Osteocyte (in vitro differentiated cells): ENCODE measurements at places on chromosomes 5 and 9.
A peak's percentile ranks its signal among the peaks of the same experiment; 100 is the strongest.

GRCh38 chr9:116260531-116260930, 106.9 kb downstream of the PAPPA start:
- DNase-seq = no peak

GRCh38 chr9:121273064-121273775, 5.3 kb downstream of the GSN start:
- DNase-seq = no peak

DNA sequence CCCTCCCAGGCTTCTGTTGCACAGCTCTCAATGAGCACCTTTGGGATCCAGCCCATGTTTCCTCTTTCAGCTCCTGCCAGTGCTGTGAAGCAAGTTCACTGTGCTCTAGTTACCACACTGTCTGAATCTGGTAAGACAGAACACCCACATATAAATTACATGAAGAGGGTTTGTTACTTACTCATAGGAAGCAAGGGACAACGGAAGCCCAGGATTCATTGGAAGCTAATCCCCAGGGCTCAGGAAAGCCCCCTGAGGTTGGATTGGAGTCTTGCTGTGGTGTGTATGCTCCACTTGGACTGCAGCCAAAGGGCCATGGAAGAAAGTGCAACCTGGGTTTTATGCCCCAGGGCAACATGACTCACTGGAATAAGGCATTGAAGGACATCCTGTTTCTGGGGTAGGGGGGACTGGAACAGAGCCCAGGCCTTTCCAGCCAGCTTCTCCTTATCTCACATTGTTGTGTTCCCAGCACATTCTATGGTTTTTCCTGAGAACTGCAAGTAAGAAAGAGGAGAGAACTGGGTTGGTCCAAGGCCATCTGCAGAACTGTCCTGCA, 15.6 kb upstream of the CLK4 start:
- no peak for DNase-seq

- DNase-seq = no peak
Observed at GRCh38 chr9:88544245-88544644, 9.3 kb downstream of the NXNL2 start.

GRCh38 chr5:80644900-80645299, 9.6 kb upstream of the MSH3 start:
- no peak for DNase-seq

- DNase-seq = no peak
Observed at GRCh38 chr5:25744908-25745307, 1100.1 kb upstream of the CDH10 start.

DNA sequence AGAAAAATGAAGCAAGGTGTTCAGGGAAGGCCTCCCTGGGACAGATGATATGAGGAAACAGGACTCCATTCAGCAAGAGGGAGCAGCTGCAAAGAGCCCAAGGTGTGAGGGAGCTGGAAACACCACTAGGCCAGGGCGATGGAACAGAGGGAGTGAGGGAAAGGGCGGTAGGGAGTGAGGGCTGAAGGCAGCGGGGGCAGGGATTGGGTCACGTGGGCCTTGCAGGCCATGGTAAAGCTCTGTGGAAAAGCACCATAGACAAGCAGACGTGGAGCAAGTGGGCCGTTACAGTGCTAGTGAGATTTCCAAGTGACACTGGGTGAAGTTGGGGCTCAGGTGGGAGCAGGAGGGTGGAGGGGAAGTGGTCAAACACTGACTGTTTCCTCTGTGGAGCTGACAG, 10.8 kb upstream of the PRRC1 start:
- no peak for DNase-seq

GRCh38 chr9:36797471-36798220, 225.0 kb downstream of the MELK start:
- no peak for DNase-seq

DNA sequence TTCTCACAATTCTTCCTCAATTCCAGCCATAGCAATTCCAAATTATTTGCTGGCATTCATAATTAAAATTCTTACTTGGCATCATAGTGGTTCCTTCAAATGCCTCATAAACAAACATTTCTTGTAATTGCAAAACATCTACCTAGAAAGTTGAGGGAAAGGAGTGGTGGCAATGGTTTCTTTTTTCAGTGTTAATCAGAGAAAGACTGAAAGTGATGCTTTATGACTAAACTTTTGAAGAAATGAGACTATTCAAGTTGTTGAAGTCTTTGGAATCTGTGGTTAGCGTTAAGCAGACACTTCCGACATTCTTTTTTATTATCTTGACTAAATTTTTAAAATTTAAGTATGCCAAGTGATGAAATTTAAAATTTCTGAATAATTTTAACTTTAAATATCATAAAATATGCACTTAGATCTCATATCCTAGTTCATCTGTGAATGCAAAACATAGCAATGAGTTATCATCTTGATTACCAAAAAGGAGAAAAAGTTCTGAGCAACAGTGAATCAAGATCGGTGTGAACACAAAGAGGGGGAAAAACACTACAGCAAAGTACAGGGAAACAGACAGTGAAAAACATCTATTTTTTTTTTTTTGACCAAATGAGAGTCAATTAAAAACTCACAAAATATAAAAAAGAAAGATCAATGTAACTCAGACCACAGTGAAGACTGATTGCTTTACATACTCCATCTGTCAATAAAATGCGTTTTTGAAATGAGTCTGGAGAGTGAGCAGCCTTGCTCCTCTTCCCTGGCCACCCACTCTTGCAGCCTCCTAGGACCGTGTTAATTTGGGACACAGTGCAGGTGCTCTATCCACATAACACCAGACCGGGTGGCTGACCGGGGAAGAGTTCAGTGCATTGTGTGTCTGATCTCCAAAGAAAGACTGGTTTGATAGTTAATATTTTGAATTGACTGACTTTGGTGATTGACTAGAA, 20.6 kb upstream of the IL7R start:
- DNase-seq = no peak

GRCh38 chr5:176853151-176853778, 42.9 kb downstream of the UNC5A start:
- DNase-seq = no peak

DNA sequence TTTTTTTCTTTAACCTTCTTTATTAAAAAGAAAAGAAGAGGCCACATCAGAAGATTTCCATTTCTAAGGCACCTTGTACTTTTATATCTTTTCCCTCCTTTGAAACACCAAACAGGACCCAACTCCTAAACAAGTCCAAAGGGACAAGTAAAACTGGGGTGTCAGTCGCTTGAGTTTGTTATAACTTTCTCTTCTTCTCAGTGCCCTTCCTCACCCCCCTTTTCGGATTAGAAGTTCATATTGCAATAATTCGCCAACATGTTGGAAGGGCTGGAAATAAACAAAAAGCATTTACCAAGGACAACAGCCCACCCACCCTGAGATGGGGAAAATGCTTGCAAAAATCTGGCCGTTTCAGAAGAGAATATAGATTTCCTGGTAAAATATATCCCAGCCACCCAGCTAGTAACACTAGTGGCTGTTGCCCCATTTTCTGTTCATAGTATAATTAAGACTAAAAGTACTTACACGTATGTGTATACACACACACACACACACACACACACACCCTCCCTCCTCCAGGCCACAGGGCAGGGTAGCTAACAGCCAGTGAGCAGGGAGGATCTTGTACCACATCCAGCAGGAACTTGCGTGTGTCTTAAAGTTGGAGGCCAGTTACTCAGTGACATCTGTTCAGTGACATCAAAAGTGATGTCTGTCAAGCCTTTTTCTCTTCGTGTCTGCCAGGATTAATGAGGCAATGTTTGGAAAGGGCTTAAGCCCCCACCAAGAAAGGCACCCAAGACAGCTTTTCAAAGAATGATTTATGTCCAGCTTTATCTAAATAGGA, 149.1 kb upstream of the KLF4 start:
- DNase-seq = no peak

- DNase-seq = no peak
Observed at GRCh38 chr5:3325972-3326840, 269.4 kb upstream of the IRX1 start.

DNA sequence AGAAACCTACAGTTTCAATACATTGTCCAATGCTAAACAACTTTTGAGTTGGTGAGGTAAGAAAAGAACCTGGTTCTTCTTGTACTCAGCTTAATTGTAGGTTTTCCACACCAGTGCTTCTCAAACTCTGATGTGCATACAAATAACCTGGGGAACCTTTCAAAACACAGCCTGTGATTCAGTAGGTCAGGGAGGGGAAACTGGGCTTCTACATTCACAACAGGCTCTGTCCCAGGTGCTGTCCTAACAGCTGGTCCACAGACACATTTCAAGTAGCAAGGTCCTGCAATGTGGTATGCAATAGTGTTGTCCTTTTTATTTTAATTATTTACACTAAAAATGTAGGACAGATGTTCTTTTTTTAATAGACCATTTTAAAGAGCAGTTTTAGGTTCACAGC, 47.4 kb upstream of the SNCAIP start:
- DNase-seq = no peak

DNA sequence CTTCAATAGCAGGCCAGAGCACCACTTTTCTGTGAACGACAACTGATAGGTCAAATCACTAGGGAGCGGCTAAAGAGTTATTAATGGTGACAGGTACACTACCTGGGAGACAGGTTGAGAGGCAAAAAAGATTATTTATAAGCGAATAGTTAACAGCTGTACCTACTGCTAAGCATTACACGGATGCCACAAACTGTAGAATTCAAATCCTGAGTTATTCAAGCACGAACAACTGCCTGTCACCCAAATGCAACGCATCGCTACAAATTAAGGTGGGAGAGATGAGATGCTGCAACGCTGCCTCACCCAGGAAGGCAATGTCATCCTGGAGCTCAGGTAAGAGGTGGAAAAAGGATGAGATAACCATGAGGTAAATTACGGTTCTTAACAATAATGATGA, 342.9 kb downstream of the BNC2 start:
- no peak for DNase-seq

- no peak for DNase-seq
Observed at GRCh38 chr9:13814647-13815400, 499.1 kb downstream of the NFIB start.

- no peak for DNase-seq
Observed at GRCh38 chr5:65068410-65068809, 299.7 kb downstream of the CWC27 start.

GRCh38 chr9:3080951-3081350, 237.1 kb upstream of the PUM3 start:
- no peak for DNase-seq

- no peak for DNase-seq
Observed at GRCh38 chr5:45694971-45695803, 993 bp downstream of the HCN1 start.

DNA sequence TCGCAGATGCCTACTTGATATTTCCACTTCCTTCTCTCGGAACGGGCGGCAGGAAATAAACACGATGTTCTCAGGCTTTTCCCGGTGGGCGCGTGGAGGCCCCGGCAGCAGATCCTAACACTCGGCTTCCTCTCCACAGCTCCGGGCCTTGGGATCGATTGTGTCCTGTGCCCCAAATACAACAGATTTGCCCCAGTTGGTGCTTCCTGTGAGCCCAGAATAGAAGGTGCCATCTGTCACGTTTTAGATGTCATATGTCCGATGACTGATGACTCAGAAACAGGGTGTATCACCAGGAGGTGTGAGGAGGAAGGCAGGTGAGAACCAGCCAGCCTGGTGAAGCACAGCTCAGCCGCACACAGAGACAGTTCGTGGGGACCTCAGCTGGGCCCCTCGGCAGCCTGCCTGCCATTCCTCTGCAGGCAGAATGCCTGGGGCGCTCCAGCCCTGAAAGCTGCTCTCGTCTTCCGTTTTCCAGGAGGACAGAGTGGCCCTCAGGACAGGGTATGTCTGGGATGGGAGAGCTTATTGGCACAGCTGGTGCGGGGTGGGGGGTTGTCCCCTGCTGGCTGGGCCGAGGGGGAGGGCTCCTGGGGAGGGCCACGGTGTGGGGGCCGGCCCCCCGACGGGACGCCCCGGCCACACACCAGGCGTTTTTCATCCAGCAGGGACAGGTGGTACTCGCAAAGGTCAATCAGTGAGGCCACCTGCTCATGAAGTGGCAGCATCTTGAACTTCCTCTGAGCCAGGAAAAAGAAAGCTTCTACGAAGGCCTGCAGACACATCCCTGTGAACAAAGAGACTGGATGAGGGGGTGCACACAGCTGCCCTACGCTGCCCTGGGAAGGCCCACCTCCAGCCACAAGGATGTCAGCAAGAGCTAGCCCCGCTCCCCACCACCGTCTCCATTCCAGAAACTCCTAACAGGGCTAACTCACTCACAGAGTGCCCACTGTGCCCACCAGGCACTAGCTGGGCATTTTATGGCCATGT, 171.0 kb downstream of the DAB2IP start:
- DNase-seq = peak; percentile 72

DNA sequence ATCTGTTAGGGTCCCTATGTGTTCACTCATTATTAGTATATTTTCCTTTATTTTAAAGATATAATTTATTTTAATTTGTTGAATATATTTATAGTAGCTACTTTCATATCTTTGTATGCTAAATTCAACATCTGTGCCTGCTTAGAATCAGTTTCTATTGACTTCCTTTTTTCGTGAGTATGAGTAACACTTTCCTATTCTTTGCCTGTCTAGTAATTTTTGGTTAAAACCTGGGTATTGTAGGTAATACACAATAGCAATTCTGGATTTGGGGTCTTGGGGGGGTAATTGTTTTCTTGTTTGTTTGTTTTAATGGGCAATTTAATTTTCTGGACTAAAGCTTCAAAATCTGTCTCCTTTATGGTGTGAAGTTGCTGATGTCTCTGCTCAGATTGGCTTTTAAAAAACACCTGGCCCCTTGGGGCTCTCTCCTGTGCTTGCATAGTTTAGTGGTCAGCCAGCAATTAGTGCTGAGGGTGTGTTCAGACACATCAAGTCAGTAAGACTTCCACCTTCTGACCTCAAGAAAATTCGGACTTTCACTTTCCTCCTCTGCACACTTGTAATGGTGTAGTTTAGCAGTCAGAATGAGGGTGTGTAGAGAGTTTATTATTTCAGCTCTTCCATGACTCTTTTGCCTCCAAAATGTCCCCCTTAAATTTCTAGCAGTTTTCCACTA, 124.4 kb upstream of the MAP1B start:
- no peak for DNase-seq
